Stimulated activated CD8-positive, alpha-beta memory T cell treated with anti-CD3 and anti-CD28 coated beads, Interleukin-4, amount 100 ng/mL, for 48 hours (primary cell): ENCODE measurements at places on chromosomes 3 and 15.

DNA sequence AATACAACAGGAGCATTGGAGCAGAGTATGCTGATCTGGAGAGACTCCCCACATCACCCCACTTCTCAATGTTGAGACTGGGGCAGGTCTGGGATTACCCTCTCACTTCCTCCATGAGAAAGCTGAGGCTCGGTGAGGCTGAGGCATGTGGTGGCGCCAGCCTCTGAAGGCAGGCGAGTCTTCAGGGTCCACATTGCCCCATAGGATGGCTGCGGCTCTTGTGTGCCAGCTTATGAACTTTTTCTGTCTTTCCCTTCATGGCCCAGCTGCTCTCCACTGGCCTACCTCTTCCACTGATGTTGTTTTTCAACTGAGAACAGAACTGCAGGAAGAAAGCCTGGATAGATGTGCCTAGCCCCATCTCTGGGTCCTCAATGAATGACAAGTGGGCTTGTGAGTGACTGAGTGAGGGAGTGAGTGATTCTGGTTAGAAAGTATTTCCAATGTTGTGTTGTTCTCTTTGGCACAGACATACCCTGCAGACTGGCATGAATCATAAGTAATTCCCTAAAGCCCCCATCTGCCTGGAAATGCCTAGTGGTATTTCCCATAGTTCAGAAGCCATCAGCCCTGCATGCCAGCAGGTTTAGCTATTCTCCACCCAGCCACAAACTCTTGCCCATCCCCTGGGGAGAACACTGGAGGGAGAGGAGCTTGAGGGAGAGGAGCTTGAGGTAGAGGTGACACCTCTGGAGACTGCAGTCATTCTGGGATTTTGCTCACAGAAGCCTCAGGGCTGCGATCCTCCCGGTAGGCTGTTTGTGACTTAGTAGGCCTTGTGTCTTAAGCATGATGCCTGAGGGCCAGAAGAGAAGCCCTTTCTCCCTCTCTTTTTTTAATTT, 56.9 kb downstream of the AMOTL2 start:
- DNase-seq: no peak

DNA sequence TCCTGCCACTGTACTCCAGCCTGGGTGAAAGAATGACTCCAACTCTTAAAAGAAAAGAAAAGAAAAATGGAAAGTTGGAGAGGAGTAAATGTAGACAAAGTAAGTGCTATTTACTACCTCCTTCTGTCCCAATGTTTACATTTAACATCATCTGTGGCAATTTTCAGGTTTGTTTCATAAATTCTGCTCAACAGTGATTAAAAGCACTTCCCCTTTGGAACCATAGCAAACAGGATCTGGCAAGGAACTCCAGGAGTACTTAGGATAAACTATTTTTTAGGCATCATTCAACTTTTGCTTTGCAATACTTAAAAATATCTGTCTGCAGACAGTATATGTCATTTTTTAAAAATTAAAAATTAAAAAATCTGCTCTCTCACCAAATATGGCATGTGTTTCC, 5.5 kb upstream of the CX3CR1 start:
- DNase-seq: no peak

DNA sequence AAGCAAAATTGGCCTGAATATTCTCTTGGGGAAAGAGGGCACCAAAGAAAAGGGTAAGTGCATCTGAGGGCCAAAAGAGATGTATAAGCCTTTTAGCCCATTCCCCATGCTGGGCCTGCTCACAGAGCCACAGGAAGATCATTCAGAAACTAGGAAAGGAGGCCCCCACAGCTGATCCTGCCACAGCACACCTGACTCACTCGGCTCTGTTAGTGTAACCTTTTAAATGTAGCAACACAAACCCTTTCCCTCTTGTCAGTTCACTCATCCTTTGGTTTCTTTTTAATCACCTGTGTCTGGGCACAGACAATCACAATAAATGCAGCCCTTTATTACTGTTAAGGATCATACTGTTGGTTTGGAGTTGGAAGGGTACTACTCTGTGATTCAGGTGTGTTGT, 69.9 kb downstream of the PDCD6IP start:
- DNase-seq: no peak

DNA sequence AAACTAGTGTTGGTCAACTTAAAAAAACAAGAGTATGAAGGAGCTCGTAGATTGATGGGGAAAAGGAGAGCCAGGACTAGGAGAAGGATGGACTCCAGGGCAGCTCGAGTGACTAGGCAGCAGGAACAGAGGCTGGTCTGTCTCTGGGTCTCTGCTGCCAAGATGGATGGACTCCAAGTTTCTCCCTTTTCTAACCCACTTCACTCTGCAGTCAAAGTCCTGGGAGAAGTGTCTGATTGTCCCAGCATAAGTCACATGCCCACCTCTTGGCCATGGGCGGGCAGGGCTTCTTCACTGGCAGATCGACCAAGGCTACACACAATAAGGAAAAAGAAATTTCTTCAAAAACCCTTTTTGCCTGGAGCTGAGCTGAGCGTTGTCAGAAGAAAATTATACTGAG, 9.2 kb upstream of the EPB42 start:
- no peak for DNase-seq

DNA sequence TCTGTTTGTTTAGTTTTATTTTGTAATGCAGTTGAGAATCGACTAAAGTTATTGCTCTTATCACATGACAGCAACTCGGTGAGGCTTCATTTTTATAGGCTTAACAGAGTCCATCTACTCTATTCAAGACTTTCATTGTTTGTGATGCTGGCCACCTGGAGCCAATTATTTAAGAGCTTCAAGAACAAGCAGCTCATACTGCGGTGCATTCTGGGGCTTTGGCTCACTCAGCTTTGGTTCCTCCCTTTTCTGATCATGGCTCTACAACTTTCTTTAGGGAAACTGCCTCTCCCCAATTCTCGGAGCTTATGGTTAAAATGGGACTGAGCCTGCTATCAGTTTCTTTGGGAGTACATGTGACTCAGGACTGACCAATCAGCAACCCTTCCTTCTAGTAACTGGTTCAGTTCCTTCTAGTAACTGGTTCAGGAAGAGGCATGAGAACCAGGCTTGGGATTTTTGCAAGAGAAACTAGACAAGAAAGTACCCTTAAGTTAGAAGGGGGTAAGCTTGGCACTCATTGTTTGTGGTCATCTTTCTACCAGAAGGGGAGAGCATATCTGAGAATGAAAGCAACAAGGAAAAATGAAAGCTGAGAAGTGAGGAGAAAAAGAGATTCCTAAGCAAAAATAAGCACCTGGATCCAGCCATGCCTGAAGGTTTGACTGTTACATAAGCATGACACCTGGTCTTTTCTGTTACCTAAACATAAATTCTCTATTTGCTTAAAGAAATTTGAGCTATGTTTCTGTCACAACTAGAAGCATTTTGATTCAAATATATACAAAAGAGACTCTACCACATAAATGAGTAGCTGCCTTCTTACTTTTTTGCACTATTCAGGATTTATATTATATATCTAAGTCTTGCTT, 24.1 kb upstream of the ARHGEF3 start:
- no peak for DNase-seq

- DNase-seq: no peak
These were observed 11.2 kb downstream of the IGDCC4 start for GRCh38 chr15:65411465-65412071.

GRCh38 chr3:108153451-108153981, 62.7 kb upstream of the CD47 start:
- DNase-seq: peak; percentile 65

GRCh38 chr15:63611177-63611576, 14.0 kb downstream of the FBXL22 start:
- DNase-seq: no peak

DNA sequence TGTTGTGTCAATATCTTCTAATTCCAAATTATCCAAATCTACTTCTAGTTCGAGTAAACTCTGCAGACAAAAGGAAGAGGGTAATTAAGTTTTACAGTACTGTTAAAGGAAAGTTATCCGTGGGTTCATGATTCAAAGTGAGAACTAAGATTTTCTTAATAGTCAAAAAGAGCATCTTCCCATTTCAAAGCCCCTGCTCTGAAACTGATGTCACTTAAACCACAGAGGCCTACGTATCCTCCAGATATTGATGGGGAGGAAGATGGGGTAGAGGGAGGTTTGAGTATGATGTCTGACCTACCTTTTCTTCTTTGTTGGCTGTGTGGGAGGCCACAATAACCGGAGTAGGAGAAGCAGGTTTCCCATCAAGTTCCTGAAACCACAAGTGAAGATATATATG, 14.1 kb downstream of the MRPS22 start:
- no peak for DNase-seq

DNA sequence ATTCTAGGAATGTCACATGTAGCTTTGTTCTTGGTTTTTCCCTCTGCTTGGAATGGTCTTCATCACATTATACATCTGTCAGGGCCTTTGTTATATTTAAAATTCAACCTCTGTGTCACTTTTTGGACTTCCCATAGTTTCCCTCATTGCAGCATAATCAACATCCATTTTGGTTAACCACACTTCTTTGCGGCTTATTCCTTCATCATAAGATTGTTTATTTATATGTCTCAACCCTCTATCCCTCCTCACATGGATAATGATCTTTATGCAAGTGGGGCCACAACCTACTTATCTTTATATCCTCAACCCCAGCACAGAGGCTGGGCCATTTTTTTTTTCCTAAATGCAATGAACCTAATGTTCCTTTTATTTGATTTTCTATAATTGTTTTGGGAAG, 260.0 kb upstream of the THBS1 start:
- DNase-seq: no peak

- DNase-seq: no peak
These were observed 848.6 kb downstream of the PDCD6IP start for GRCh38 chr3:34646911-34647460.

DNA sequence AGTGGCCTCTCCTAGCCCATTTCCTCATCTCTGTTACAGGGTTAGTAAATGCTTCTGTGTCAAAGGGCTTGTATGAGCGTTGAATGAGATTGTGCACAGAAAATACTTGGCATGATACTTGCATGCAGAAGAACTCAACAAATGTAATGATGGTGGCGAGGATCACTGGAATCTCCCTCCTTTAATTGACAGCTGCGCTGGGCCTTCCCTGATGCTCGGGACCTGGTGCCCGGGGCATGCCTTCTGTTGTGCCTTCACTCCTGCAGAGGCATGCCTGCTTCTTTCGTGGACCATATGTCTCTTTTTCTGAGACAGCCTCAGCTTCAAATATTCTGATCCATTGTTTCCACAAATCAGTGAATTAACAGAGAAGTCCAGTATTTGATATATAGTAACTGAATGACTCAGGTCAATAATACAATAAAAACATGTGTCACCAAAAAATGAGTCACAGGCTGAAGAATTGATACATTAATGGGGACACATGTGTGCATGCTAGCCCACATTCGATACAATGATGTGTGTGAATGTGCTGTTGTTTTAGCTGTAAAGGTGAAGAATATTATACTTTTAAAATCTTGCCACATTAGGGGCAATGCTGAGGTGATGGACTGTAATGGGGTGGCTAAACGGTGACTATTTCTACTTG, 243.3 kb upstream of the TBL1XR1 start:
- DNase-seq: no peak

- no peak for DNase-seq
These were observed 268.9 kb downstream of the GABRB3 start for GRCh38 chr15:26504009-26504408.

DNA sequence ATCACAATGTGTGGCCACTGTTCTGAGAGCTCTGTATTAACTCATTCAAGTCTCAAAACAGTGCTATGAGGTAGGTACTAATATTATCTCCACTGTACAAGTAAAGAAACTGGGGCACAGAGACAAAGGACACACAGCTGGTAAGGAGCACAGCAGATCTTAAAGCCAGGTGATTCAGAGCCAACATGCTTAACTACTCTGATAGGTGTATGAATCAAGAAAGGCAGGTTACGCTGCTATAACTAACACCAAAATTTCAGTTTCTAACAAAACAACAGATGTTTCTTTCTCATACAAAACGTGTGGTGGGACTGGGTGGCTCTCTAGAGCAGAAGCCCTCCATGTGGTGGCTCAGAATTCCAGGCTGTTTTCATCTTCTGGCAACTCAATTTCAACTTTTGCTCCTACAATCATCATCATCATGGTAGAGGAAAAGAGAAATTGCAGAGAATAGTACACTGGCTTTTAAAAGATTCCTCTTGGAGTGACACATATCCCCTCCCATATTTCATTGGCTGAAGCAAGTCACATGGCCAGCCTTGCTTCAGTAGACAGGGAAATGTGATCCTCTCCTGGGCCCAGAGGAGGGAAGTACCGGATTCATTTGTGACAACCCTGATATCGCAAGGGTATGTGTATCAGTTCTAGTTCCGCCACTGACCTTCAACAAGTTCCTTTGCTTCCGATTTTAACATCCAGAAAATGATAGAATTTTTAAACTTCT, 126.2 kb upstream of the PTX3 start:
- DNase-seq: no peak

DNA sequence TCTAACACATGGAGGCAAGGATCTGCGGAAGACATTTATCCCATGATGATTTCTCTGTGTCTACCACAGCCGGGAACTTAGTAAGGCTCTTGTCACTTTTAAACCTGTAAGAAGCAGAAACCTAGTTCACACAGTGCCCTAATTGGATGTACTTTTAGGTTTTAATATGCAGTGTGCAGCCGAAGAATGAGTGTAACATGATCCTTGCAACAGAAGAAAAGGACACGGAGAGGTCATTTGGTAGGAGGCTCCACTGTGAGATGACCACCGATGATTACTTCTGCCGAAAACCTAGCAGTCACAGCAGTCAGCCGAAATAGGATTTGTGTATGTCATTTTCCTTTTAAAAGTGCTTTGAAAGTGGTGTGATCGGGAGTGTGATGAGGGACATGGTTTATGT, 6.8 kb downstream of the CACNA1D start:
- DNase-seq: no peak

- no peak for DNase-seq
These were observed 8.7 kb upstream of the CACNA2D2 start for GRCh38 chr3:50512131-50512530.

GRCh38 chr3:105527949-105528348, 161.2 kb downstream of the ALCAM start:
- DNase-seq: no peak

- DNase-seq: no peak
These were observed 424.1 kb upstream of the TPM1 start for GRCh38 chr15:62618432-62618831.

- no peak for DNase-seq
These were observed 14.6 kb upstream of the DUSP7 start for GRCh38 chr3:52070724-52071621.
